ENCODE measurements at places on chromosomes 11 and 22.

- no peak for DNase-seq
Observed at GRCh38 chr11:74577624-74578396, 14.6 kb upstream of the POLD3 start.

- DNase-seq = no peak
Observed at GRCh38 chr22:23518376-23519187, 61.5 kb downstream of the IGLL1 start.

- DNase-seq = no peak
Observed at GRCh38 chr11:114192841-114193389, 103.3 kb upstream of the NNMT start.

GRCh38 chr11:12397931-12398334 lies 20.6 kb downstream of the PARVA start:
- DNase-seq = no peak

GRCh38 chr11:78031629-78032028 lies 8.6 kb upstream of the KCTD14 start:
- no peak for DNase-seq

DNA sequence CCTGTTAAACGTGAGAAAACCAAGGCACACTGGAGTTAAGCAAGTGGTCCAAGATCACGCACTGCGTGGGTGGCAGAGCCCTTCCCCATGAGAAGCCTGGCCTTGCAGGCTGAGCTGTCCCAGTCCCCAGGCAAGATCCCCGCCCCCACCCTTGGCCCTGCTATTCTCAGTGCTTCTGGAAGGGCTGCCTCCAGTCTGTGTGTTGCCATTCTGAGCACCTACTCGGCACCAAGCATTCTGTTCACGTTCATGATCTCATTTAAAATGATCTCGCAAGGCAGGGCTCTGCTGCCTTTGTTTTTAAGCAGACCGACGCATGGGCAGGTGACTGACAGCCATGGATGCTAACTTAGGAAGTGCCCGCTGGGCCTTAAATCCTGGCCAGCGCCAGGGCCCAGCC lies 62.8 kb downstream of the PHF21B start:
- DNase-seq = no peak

DNA sequence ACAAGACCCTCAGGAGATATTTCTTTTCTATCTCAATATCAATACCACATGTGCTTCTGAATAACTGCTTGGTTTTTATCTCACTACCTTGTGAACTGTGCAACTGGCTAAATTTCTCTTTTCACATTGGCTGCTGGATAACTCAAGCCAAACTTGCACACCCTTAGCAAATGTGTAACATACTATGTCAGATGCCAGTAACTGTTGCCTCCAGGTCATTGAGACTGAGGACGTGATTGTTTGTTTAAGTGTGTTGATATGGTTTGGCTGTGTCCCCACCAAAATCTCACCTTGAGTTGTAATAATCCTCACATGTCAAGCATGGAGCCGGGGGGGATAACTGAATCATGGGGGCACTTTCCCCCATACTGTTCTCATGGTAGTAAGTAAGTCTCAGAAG lies 90.2 kb upstream of the LIN7C start:
- DNase-seq = no peak

- DNase-seq = peak; percentile 79
Observed at GRCh38 chr11:67213178-67213621, 53.1 kb upstream of the GRK2 start.

DNA sequence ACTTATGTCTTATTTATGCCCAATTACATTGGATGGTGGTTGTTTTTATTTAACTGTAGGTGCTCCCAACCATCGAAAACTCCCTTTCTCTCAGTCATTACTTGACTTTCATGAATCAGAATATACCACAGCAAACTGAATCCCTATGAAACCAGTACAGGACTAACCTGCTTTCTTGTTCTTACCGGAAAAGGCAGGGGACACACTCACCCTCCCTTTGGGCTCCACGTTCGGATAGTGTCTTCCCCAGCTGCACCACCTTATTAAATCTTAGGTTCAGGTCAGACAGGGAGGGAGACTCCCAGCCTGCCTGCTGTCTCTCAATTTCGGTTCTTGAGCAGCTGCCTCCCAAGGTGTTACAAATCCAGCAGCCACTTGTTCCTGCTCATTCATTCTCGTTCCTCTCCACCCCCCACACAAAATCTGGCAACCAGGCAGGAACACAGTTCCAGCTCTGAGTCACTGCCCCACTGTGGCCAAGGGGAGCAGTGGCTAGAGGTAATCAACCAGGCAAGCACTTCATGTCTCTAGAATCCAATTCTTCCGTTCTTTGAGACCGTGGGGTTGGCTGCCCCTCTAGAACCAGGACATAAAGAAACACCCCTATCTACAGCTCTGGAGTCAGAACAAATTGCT lies 133.0 kb downstream of the PLEKHA7 start:
- DNase-seq = no peak

DNA sequence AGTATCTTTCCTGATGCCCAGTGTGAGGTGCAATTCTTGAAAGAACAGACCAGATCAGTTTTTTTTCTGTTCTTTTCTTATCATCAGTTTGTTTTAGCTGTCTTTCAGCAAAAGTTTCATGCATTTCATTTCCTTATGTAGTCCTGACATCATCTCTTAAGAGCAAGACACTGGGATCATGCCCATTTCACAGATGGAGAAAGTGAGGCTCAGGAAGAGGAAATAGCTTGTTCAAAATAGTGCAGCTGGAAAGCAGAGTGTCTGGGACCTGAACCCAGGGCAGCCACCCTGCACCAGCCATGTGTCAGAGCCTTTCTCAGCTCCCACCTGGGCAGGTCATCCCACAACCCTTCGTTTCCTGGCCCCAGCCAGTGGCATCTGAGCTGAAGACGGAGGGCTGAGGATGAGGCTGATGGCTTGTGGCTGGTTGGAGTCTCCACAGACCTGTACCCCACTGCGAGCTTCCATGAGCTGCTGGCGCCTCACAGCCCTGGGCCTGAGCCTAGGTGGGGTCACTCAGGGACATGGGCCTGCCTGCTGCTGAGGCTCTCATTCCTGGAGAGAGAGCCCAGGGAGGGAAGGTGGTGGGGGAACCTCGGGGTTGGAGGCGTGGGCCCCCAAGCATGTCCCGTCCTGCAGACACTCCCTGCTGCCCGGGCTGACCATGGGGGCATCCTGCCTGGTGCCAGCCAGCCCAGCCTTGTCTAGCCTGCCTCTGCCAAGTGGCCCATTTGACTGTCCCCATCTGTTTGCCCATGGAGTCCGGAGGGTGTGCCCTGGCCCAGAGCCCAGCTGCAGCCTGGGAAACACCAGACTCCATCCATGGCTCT lies 61.8 kb downstream of the SMIM38 start:
- DNase-seq = no peak

DNA sequence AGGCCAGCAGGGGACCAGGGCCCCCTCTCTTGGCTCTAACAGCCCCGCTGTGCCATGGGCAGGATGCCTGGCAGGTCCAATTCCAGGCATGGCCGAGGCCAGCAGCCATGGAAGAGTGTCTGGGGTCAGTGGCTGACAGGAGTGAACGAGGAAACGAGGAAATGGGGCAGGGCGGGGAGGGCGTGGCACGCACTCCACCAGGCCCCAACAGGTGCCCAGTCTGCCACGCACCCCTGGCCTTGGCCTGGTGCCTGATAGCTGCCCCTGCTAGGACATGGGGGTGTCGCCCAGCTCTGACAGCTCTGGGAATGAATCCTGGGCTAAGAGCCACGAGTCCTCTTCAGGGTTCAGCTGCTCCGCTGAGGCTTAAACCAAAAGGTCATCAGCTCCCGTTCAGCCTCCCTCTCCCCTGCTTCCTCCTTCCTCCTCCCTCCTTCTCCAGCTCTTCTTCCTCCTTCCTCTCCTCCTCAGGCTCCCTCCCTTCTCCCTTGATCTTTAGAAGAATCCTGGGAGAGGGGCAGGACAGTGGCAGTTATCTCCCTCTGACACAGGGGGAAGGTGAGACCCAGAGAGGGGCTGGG lies 11.5 kb upstream of the TBC1D22A start:
- no peak for DNase-seq

GRCh38 chr22:47059701-47060161 lies 297.3 kb downstream of the TBC1D22A start:
- no peak for DNase-seq

DNA sequence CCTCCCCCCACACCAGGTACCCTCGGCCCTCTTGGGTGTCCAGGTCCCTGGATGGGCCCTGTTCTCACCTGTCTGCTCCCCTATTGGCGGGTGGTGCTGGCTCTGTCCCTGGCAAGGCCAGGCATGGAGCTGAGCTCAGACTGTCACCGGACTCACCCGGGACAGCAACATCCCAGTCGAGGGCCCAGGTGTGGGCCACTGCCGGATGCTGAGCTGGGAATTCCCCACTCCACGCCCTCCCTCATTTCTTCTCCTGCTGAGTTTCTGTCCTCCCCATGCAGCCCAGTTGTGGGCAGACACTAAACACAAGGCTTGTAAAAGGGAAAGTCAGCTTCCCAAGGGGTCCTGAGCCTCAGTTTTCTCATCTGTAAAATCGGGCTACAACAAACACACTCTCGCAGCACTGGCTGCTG lies 2.0 kb upstream of the AP5B1 start:
- DNase-seq = no peak

GRCh38 chr22:24968066-24968561 lies 15.6 kb downstream of the KIAA1671 start:
- DNase-seq = no peak

GRCh38 chr11:21582791-21583190 lies 610.1 kb upstream of the ANO5 start:
- DNase-seq = no peak

DNA sequence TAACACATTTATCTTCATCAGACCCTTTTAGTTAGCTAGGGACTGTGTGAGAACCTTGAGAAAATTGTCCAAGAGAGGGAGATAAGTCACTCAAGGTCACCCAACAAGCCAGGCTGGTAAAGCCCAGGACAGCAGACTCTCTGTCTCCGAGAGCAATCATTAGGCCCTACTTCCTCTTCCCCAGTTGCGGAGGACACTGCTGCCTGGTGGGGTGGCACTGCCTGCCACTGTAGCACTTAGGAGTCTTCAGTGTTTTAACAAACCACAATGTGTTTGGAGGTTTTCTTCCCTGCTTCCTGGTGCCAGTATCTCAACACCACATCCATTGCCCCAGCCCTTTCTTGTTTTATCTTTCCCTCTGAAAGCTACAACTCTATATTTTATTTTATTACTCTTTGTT lies 132.1 kb upstream of the LDLRAD3 start:
- DNase-seq = peak; percentile 75

GRCh38 chr22:24518771-24519485 lies 23.8 kb downstream of the UPB1 start:
- DNase-seq = no peak

Measured in common myeloid progenitor, CD34-positive (primary cell).